ENCODE measurements at places on chromosomes 7 and 10.

GRCh38 chr10:68625316-68625921 lies 65.3 kb downstream of the TET1 start:
- no peak for DNase-seq

- DNase-seq = no peak
Measured at GRCh38 chr7:21806388-21806787, 139.3 kb downstream of the CDCA7L start.

- peak; percentile 43 for DNase-seq
Measured at GRCh38 chr10:124732931-124733570, 11.1 kb downstream of the FAM53B start.

GRCh38 chr7:12643644-12644043 lies 43.8 kb upstream of the ARL4A start:
- DNase-seq = peak; percentile 39

- DNase-seq = no peak
Measured at GRCh38 chr10:71243756-71244395, 31.5 kb downstream of the UNC5B start.

DNA sequence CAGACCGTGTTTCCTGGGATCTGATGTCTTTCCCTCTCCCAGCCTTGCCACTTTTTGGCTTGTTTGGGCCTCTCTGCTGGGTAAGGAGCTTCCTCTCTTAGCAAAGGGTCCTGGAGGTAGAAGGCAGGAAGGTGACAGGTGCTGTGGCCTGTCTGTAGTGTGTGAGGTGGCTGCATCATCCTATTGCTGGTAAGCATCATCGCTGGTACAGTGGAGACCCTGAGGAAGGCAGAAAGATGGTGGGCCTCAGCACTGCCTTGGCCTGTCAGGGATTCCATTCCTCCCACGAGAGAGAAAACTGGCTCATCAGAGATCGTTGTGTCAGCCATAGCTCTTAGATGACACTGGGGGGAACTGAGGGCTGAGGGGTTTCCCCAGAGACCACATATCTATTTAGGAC lies 46.5 kb downstream of the ZMIZ1 start:
- no peak for DNase-seq

DNA sequence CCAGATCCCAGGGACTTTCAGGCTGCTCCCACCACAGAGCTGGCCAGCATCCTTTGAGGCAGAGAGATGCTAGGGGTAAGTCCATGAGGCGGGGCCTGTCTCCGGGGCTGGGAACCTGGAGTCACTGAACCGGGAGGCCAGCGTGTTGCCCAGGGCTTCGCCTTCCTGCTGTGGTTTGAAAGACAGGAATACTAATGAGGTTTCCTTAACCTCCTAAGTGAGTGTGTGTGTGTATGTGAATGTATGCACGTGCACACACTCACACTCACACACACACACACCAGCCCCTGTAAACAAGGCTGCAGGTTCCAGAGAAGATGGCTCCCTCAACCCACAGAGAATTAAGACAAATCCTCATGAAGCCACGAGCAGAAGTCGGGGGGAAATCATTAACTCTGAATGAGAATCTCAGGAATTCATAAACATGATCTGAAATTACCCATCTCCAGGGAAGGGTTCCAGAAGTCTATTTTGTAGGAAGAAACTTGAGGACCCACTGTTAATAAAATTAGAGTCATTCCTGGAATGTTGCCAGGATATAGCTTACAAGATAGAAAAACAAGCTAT lies 20.3 kb upstream of the PFKP start:
- DNase-seq = no peak

- no peak for DNase-seq
Measured at GRCh38 chr7:70587739-70588138, 544.2 kb upstream of the GALNT17 start.

- no peak for DNase-seq
Measured at GRCh38 chr7:73880755-73881328, 19.9 kb downstream of the TMEM270 start.

DNA sequence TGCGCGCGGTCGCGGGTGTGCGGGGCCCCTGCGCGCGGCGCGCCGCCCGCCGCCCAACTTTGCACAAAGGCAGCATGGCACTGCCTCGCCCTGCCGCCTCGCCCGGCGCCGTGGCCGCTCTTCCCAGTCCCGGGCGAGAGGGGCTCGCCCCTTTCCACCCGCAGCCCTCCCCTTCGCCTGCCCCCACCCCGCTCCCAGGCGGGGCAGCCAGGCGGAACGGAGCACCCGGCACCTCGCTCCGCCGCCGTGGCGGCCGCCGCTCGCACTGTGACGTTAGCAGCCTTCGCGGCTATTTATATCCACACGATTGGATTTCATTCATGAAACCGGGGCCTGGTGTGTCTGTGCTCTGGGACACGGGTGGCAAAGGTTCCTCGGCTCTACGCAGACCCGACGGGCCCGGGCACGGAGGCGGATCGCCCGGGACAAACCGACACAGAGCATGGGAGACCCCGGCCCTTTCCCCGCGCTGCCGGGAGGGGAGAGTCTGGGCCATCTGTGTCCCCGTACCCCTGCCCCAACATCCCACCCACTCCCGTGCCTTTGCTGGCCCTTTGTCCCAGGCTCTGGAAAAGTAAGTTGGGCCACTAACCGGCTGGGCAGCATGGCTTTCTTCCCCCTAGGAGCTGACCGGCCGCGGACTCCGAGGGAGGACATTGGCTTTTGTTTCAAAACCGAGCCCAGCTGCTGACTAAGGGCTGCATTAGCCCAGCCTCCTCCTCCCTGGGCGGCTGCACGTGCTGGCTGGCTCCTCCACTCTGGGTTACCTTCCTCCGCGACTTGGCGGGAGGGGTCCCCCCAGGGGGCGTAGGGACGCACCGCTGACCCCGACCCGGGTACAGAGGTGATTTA lies at the start of gene RHOBTB1:
RHOBTB1 (minus strand) TSS at position 128 of the 852 bp plus-strand sequence. CDS start 32,643 bp downstream, outside the sequence.
- peak; percentile 53 for DNase-seq

- no peak for DNase-seq
Measured at GRCh38 chr10:89609833-89610346, 35.2 kb downstream of the PANK1 start.

- DNase-seq = no peak
Measured at GRCh38 chr7:29277436-29278215, 83.1 kb downstream of the CHN2 start.

- no peak for DNase-seq
Measured at GRCh38 chr10:11535346-11535959, 76.0 kb downstream of the USP6NL start.

DNA sequence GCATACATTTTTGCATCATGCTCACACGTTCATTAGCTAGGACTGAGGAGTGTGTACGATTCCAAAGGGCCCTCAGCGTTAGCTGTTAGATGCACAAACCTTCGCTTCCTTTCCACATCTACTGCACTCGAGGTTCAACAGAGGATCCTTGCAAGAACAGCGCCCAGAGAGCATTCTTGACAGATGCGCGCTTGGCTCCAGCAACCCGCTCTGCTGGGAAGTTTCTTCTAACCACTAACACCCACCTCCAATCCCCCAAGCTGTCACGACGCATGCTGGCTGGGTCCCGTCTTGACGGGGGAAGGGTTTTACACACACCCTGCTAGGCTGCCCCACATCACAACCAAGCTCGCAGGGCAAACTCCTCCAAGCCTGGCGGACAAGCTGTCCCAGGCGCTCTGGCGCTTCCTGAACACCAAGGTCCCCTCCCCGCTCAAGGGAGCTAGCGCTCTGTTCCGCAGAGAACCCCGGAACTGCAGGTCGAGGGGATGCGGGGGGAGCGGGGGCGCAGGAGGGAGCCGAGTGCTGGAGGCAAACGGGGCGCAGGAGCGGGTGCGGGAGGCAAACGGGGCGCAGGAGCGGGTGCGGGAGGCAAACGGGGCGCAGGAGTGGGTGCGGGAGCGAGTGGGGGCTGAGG lies 653 bp upstream of the ADRB1 start:
- no peak for DNase-seq

GRCh38 chr10:66844176-66844942 lies 81.5 kb upstream of the LRRTM3 start:
- no peak for DNase-seq

- DNase-seq = no peak
Measured at GRCh38 chr10:132454296-132455198, 57.5 kb downstream of the PWWP2B start.
